Amniotic epithelial cell (primary cell): ENCODE measurements at places on chromosomes 12 and 14.

- no peak for DNase-seq
Measured at GRCh38 chr14:78182722-78183121, 12.5 kb downstream of the NRXN3 start.

DNA sequence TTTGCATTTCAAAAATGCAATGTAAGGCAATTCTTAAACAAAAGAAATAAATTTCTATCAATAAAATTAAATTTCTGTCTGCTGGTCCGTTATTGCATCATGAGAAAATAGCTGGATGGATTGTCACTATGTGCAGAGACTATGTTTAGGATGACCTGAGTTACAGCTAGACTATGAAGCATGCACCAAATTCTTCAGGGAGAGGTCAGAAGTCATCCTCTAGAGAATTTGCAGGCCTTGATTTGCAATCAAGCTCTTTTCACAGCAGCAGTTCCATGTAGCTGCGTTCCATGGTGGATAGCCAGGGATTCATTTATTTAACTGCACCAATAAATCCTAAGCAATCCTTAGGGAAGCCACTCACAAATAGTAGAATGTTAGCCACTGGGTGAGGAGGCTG lies 253.7 kb downstream of the MSRB3 start:
- DNase-seq: peak; percentile 63

- no peak for DNase-seq
Measured at GRCh38 chr14:23702656-23703426, 66.7 kb downstream of the DHRS2 start.

GRCh38 chr12:53047221-53048032 lies 2.4 kb upstream of the TNS2 start:
- peak; percentile 73 for DNase-seq

DNA sequence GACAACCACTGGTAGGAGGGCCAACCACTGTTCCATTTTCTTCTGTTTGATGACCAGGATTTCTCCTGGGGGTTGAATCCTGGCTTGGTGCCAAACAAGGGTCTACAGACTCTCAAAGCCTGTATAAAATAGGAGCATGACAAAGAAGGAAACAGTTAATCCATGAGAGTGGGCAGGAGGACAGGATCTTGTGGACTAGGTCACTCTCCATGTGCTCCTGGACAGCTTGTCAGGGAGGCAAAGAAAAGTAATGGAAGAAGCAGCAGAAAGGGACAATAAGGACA lies 243.7 kb downstream of the AKAP6 start:
- DNase-seq: no peak

- no peak for DNase-seq
Measured at GRCh38 chr12:91880528-91880927, 265.1 kb downstream of the BTG1 start.

DNA sequence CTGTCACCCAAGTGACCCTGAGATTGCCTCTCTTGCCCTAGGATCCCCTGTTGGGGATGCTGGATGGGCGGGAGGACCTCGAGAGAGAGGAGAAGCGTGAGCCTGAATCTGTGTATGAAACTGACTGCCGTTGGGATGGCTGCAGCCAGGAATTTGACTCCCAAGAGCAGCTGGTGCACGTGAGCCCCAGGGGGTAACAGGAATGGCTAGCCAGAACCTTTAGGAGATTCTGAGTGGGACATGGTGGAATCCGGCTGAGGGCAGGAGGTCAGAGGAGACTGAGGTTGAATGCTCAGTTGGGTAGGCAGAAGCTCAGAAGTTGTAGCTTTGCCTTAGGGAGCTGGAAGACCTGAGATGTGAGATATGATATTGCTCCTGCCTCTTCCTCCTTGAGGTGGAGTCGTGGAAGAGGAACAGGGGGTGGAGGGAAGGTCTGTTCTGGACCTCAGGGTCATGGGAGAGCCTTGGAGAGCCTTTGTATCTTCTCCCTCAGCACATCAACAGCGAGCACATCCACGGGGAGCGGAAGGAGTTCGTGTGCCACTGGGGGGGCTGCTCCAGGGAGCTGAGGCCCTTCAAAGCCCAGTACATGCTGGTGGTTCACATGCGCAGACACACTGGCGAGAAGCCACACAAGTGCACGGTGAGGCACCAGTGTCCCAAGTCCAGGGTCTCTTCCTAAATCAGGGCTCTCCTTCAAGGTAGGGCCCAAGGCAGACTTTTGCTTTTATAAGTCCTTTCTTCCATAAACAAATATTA lies 6.3 kb downstream of the GLI1 start:
- DNase-seq: no peak

DNA sequence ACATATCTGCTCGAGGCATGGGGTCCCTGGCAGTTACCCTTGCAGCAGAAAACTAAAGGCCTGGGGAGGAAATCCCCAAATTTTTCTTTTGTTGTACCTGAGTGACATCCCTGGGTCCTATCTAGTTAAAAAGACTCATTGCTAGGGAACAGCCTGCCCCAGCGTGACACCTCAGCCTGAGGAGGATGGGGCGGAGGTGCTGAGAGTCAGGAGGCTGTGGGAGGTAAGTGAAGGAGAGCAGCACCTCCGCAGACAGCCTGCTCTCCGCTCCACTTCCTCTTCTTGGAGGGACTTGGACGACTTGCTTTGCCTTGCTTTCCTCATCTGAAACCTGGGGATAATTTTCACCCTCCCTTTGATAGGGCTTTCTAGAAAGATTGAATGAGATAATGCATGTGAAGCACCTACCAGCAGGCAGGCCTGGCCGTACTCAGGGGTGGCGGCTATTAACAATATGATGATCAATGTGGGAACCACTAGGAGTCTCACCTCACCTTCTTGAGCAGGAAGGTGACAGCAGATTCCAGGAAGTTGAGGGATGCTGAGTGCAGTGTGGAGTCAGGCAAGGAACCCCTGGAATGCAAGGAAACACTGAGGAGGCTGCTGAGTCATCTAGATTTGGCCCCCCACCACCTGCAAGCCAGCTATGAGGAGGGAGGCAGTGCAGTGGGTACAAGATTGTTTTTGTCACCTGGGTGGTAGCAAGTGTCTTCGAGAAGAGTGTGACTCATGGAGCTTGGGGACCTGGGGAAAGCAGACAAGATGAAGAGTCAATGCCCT lies 23.2 kb downstream of the UBE3B start:
- no peak for DNase-seq

DNA sequence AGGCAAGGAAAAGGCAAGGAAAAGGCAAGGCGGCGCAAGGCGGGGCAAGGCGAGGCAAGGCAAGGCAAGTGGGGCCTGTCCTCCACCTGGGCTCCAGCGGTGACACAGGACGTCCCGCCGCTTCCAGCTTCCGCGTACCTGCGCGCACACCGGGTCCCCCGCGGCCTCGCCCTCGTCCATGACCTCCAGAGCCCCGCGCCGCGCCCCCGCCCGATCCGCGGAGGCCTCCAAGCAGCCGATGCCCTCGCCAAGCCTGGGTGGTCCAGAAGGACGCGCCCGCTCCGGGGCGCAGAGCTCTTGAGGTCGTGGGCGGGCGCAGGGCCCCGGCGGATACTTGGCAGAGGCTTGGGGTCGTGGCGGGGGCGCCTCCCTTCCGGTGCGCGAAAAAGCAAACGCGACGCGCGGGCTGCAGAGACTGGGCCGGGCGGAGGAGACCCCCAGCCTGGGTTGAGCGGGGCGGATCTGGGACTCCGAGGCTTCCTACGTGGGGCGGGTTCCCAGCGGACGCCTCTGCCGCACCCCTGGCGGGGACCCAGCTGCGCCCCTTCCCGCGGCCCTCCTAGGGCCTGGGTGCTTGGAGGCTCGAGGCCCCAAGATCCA lies 60.8 kb upstream of the EIF5 start:
- no peak for DNase-seq

DNA sequence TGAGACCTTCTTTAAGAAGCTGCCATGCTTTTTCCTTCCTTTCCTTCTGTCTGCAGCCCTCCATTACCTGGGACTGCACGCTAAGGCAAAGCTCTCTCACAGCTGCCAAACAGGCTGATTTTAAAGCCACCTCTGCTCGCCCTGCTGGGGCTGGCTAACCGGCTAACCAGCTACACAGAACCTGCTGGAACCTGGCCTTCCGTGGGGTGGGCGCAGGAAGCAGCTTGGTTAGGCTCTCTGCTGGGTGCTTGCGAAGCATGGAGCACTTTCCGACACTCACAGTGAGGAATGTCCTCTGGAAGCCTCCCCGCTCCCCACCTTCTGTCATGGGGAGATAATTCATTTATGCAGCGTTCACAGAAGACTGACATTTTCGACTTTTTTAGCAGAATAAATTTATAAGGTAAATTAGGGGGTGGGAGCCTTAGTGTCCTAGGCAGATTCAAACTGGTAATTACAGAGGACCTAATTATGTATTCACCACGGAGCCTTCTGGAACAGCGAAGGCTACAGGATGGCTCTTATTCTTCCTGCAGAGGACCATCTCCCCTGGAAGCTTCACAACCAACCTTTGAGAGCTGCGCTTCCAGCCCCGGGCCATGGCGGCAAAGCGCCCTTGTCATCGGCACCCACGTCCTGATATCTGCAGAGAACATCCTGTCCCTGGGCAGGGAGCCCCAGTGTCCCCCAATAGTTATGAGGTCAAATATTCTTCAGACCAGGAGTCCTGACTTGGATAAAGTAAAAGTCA lies 12.4 kb upstream of the BCL11B start:
- DNase-seq: no peak

DNA sequence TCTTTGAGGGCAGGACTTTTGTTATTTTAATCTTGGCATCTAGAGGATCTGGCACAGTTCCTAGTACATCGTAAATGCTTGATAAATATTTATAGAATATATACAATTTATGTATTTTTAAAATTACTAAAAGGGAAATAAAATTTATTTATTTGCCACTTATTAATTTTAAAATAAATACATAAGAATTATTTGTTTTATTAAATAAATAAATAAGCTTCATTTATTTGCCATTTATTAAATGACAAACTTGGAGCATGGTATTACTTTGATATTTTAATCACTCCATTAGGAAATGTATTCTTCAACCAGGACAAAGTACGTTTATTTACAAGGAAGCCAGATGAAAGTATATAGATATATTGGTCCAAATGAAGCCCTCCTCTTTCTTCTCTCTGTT lies 118.7 kb upstream of the LRIG3 start:
- DNase-seq: no peak

- no peak for DNase-seq
Measured at GRCh38 chr12:46454981-46455380, 82.4 kb upstream of the SLC38A2 start.

GRCh38 chr14:99023371-99023770 lies 248.6 kb downstream of the BCL11B start:
- DNase-seq: no peak

DNA sequence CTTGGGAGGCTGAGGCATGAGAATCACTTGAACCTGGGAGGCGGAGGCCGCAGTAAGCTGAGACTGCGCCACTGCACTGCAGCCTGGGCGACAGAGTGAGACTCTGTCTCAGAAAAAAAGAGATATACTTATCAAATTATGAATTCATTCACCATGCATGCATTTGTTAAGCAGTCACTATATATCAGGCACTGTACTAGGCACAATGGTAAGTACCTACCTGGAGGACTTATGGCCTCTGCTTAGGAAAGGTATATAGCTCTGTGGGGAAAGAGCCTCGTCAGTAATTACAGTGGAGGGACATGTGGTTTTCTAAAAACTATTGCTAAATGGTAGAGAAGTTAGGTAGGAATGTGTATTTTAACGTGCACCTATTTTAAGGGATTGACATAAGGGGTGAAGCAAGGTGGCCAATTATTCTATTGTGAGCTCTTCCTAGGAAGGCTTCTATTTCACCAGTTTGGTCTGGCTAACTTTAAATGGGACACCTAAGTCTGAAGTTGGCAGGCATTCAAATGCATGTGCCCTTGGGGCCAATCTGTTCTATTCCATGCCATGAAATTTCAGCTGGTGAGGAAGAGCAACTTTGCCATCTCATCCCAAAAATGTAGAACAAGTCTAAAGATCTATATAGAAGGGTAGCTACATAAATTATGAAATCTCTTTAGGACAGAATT lies 15.0 kb downstream of the TCP11L2 start:
- no peak for DNase-seq

- DNase-seq: no peak
Measured at GRCh38 chr14:78593949-78594348, 423.8 kb downstream of the NRXN3 start.

- no peak for DNase-seq
Measured at GRCh38 chr12:117387832-117388231, 26.4 kb upstream of the NOS1 start.

GRCh38 chr14:22433069-22433468 lies 156.0 kb downstream of the DAD1 start:
- DNase-seq: no peak

GRCh38 chr12:109358154-109358869 lies 10.6 kb downstream of the MYO1H start:
- DNase-seq: peak; percentile 13

DNA sequence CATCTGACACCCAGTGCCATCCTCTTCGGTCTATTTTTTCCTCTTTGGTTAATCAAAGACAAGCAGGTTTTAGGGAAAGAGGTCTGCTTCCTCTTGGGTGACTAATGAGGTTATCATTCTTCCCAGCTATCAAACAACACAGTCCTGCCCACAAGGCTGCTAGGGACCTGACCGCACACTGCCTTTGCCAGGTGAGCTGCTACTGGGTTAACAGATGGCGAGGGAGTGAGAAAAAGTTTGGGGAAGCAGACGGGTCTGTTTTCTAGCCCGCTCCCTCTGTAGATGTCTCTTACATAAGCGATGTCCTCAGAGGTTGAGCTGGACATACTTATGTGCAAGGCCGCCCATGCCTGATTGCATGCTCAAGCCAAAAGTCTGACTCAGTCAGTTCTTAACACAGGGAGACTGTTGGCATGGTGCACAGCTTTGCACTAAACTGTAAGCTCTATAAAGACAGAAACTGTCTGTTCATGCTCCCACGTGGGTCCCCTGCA lies 94.1 kb downstream of the SLC15A4 start:
- no peak for DNase-seq

- DNase-seq: no peak
Measured at GRCh38 chr12:127300753-127301152, 966.2 kb upstream of the TMEM132C start.

- DNase-seq: peak; percentile 10
Measured at GRCh38 chr12:80352474-80352873, 91.6 kb upstream of the PTPRQ start.

- DNase-seq: peak; percentile 61
Measured at GRCh38 chr12:52203079-52203921, 11.5 kb upstream of the KRT80 start.

- DNase-seq: peak; percentile 99
Measured at GRCh38 chr14:31880935-31881334, 196.2 kb upstream of the ARHGAP5 start.

DNA sequence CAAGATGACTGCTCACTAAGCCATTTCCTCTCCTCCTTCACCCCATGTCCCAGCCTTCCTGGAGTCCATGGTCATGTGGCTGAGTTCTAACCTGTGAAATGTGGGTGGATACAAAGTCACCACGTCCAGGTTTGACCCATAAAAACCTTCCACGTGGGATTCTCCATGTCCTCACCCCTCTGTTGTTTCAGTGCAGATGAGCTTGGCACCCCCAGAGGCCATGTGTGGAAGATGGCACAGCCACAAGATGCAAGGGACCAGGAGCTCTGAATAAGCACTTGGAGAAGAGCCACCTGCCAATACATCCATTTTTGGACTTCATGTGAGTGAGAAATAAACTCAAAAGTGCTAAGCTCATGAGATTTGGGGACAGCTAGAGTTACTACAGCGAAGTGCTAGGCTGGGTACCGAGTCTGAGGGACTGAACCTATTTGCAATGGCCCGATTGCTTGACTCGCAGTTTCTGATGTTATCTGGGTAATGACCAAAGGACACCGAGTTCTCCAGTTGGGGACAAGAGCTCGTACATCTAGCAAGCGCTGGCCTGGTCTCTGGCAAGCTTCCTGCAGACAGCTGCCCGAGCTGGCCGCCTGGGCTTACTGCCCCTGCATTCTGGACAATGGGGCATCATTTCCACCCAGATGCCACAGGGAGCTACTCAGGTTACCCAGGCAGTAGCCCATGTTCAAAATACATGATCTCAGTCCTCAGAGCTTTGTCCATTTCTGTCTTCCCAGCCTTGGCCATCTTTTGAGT lies 7.7 kb upstream of the SLC24A4 start:
- no peak for DNase-seq
